ENCODE measurements at places on chromosomes 4 and X.
A peak's percentile ranks its signal among the peaks of the same experiment; 100 is the strongest.

DNA sequence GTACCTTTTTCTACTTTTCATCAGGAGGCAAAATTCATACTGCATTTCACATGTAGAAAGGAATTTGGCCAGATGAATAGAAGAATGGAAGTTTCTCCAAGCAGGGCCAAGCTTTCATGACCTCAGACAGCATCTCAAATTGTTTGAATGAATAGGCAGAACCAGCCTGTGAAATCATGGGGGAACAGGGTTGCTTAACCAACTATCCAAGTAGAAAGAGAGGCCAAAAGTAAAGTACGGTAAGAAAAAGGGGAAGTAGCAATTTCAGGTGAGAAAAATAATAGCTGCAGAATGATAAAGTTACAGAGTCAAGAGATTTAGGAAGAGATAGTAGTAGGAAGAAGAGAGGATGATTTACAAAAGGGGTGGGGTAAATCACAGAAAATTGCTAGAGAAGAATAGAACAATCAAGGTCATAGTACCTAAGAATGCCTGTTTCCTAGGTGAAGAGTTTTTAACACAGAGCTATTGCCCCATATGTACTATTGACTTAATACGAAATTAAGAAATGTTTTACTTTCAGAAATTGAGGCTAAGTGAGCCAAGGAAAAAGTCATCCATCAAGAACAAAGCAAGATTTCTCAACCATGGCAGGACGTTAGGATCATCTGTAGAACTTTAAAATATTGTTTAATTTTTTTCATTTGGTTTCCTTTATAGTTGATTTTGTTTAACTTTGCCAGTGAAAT, 177.1 kb upstream of the TET2 start:
- no peak for DNase-seq

- DNase-seq: no peak
Observed at GRCh38 chr4:115844180-115844579, 730.8 kb upstream of the NDST4 start.

DNA sequence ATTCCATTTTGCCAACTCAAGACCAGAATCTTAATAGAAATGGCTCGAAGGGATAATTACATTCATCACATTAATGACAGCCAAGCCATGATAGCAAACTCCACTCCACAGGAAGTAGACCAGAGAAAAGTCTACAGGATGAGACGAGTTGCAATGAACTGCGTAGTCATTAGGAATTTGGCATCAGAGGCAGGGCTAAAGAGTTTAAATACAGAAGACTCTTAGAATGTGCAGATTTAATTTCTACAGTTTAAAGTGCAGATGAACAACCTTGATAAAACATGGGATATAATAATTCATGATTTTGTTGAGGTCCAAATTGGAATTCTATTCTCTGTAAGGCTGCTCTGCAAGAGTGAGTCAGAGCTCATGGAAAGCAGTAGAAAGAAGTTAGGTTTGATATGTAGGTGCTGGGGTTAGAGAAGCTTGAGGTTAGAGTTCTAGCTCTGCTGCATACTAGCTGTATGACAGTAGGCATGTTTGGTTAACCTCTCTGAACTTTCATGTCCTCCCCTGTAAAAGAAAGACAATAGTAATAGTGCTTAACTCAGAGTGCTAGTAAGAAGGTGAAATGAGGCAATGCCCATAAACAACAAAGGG, 32.2 kb downstream of the LNX1 start:
- DNase-seq: no peak

DNA sequence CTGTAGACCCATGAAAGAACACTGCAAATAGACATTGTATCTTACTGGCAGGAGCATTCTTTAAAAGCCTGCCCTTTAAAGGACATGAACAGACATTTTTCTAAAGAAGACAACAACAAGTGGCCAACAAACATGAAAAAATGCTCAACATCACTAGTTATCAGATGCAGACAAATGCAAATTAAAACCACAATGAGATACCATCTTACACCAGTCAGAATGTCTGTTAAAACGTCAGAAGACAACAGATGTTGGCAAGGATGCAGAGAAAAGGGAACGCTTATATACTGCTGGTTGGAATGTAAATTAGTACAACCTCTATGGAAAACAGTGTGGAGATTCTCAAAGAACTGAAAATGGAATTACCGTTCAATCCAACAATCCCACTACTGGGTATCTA, 77.2 kb downstream of the ATP10D start:
- no peak for DNase-seq

DNA sequence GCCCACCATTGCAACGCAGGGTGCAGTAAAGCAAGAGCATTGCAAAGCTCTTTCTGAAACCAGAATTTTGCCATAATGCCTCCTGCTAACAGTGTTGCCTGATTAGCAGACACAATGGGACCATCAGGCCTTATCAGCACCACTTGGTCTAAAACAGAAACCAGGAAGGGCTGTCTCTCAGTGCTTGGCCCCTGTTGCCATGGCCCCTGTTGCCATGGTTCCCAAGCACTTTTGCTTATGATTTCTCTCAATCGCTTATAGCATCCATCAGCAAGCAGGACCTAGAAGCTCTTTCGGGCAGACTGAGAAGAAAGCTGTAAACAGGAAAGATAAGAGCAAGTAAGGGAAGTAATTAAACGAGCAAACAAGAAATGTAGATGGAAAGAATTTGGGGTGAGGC, 36.8 kb downstream of the RTL5 start:
- DNase-seq: peak; percentile 33

GRCh38 chrX:48789366-48790220, 3.2 kb downstream of the GATA1 start:
- no peak for DNase-seq

- no peak for DNase-seq
Observed at GRCh38 chr4:185119927-185120630, 23.0 kb upstream of the SLC25A4 start.

GRCh38 chr4:128334256-128334655, 46.6 kb upstream of the PGRMC2 start:
- no peak for DNase-seq

DNA sequence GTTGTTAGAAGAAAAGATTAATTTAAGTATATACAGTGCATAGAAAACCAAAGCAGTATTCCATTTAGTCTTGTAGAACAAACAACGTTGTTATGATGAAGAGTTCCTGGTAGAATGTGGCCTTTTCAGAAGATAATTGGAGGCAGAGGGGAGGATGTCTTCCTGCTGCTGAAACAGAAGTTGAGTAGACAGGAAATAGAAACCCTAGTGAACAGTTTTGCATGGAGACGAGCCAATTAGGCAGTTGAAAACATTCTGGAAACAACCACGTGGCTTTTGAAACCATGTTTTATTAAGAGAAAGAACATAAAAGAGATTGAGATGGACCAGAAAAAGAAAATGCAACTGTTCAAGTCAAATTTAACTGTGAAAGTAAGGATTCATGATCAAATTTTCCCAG, 325.2 kb downstream of the CAMK2D start:
- no peak for DNase-seq

DNA sequence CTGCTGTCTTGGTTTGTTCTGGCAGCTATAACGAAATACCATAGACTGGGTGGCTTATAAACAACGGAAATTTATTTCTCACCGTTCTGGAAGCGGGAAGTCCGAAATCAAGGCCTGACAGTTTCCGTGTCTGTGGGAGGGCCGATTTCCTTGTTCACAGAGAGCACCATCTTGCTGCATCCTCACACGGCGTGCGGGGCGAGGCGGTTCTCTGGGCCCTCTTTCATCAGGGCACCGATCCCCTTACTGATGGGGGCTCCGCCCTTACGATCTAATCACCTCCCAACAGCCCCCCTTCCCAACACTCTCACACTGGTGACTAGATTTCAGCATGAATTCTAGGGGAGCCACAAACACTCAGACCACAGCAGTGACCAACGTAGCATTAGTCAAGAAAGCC, 578.3 kb upstream of the FAT1 start:
- no peak for DNase-seq

GRCh38 chr4:132683957-132684356, 465.1 kb upstream of the PCDH10 start:
- DNase-seq: no peak

- DNase-seq: no peak
Observed at GRCh38 chr4:173698557-173699262, 168.7 kb upstream of the HAND2 start.

GRCh38 chrX:70454441-70455365, 10.1 kb downstream of the DLG3 start:
- no peak for DNase-seq

GRCh38 chr4:121306931-121307330, 73.9 kb downstream of the QRFPR start:
- DNase-seq: no peak

GRCh38 chr4:40960941-40961340, 211.2 kb downstream of the NSUN7 start:
- DNase-seq: no peak

DNA sequence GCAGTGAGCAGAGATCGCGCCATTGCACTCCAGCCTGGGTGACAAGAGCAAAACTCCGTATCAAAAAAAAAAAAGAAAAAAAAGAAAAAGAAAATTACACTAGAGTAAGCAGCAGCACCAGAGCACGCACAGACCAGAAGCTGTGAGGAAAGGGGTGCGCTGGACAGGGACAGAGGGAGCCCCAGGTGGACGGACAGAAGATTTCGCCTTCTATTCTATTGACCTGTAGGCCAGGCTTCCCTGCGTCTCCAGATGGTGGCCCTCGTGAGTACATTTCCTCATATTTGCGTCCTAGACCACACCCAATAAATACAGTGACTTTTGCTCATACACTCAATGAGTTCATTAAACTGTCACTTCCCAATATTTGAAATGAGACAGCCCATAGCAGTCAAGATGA, 19.1 kb downstream of the MTNR1A start:
- no peak for DNase-seq

- no peak for DNase-seq
Observed at GRCh38 chr4:163622379-163623035, 128.0 kb downstream of the TMA16 start.

DNA sequence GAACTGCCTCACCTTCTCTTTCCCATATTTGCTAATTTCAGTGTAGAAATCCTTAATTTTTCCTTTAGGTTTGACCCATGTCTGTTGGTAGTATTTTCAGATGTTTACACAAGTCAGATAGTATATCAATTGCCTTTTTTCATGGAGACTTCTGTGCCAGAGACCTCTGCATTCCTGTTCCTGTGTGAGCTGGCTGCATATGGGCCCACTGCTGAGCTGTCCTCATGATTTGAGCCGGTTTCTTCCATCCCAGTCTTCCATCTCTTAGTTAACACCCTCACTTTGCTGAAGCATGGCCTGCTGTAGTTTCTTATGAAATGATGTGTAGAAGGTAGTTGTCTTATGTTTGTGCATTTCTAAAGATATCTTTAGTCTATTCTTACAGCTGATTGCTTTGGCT, 40.0 kb downstream of the CDS1 start:
- no peak for DNase-seq

- DNase-seq: no peak
Observed at GRCh38 chrX:115898382-115899001, 272.1 kb upstream of the AGTR2 start.

GRCh38 chr4:75101906-75102786, 169.2 kb downstream of the PARM1 start:
- no peak for DNase-seq

DNA sequence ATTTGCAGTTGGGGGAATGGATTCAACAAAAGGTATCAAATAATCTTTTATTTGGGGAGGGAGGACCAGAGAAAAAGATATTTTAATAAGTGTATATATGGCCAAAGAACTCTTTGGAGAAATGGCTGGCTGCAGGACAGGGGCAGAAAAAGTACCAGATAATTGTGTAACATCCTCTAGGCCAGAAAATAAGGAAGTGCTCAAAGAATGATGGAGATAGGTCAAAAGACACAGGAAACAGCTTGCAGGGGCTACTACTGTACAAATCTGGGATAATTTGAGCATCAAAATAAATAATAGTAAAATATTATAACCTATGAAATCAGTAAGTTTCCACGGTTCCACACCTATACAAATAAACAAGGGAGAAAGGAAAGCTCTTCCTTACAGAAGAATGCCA, 34.8 kb downstream of the KLHL5 start:
- no peak for DNase-seq

DNA sequence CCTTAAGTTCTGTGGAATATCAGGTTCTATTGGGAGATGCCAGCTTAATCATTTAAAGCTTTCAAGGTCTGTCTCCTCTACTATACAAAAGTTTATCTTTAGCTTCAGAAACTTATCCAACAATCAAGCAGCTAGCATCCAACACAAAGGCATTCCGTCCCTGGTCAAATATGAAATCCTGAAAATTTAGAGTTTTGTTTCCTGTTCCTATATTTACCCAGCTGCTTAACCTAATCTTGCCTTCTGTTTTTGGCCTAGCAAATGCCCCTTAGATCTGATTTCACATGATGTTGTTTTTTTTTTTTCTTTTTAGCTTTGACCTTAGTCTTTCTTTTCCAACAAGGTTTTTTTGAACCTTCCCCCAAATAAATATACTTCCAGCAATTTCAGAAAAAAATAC, 33.8 kb downstream of the FAM13A start:
- DNase-seq: no peak

DNA sequence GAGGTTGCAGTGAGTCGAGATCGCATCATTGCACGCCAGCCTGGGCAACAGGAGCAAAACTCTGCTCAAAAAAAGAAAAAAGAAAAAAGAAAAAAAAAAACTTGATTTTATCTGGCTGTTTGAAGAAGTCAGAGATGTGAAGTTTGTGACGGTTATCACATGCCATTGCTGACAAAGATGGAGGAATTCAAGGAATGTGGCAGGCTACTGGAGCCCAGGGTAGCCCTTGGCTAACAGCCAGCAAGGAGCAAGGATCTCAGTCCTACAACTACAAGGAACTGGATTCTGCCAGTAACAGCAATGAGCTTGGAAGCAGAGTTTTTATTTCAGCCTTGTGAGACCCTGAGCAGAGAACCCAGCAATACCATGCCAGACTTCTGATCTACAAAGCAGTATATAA, 24.3 kb upstream of the TET2 start:
- no peak for DNase-seq

- DNase-seq: no peak
Observed at GRCh38 chr4:120445186-120445585, 378.5 kb upstream of the MAD2L1 start.

GRCh38 chrX:106467422-106467821, 144.4 kb upstream of the RADX start:
- no peak for DNase-seq

DNA sequence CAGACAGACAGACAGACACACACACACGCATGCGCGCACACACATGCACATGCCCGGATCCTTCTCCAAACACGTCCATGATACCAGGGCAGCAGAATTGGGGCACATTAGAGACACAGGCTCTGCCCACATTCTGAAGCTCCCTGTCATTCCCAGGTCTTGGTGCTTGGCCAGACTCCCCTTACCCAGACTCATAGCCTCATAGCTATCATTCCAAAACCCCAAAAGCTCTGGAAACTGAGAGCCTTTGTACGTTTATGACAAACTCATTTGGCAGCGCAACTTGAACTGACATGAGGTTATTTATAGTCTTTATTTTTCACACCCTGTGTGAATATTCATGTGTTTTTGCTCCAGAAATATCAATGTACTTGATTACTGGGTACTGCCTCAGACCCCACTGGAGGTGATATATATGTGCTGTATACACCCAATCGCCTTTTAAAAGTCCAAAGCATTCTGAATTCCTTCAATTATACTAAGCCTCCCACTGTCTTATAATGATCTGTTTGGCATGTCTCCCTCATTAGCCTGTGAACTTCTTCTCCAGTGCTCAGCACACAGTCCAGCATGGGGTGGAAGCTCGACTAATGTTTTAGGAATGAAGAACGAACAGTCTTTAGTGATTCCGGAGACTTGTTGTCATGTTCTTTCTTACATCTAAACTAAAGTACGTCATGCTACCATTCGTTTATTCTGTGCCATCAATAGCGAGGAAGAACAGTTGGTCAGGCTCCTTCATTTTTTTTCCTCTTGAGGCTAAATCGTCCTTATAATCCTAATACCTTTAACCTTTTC, 45.0 kb downstream of the RTL9 start:
- no peak for DNase-seq

Data from stimulated activated CD8-positive, alpha-beta memory T cell treated with anti-CD3 and anti-CD28 coated beads, Interleukin-4, amount 100 ng/mL, for 1 hour (primary cell).